ENCODE measurements at places on chromosomes 5 and 9. TPM values are rescaled to one million over a fixed set of nuclear protein-coding genes. Genes with fewer than 3 reads are reported as not detected.

GRCh38 chr9:111805830-111806241 lies 11.1 kb upstream of the SHOC1 start:
- no peak for DNase-seq

DNA sequence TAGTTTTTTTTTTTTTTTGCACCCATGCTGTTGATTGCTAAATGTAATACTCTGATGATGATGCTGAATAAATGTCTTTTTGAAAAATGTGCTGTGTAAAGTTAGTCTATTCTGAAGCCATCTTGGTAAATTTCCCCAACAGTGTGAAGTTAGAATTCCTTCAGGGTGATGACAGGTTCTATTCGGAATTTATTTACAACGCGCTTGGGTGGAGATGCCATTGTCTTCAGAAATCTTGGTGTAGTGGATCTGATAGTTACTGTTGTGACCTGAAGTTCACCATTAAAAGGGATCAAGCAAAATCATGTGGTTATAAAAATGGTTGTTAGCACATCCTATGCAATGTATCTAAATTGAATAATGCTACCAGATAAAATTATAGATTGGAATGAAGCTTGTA lies 36.3 kb upstream of the DMRT1 start:
- no peak for DNase-seq

DNA sequence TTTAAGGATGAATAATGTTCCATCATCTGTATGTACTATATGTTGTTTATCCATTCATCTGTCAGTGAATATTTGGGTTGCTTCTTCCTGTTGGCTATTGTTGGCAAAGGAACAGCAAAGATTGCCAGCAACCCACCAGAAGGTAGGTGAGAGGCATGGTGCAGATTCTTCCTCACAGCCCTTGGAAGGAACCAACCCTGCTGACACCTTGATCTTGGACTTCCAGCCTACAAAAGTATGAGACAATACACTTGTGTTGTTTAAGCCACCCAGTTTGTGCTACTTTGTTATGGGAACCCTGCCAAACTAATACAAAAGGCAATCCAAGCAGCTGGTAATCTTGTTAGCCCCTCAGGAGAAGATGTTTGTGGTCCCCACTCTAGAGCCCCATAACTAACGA lies 122.0 kb downstream of the CARTPT start:
- no peak for DNase-seq

- no peak for DNase-seq
These were observed 74.3 kb downstream of the LMX1B start for GRCh38 chr9:126687930-126688461.

DNA sequence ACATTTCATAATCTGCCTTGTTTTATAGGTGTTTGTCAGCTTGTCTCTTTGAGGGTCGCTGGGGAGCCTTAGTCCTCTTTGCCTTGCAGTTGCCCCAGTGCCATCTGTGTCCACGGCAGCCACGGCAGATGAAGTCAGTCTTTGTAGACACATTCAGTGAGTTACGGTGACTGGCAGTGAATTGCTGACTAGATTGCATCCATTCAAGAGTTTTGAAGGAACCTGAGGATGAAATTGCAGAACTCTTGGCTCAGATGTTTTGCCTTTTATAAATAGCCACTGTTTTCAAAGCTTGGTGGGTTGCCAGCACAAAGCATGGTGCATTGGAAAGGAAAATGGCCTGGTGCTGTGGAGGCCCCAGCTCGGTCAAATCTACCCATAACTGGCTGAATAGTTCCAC lies 125.6 kb downstream of the TRIO start:
- peak; percentile 43 for DNase-seq

Gene ENTPD8
- 0.21 TPM for total RNA-seq

DNA sequence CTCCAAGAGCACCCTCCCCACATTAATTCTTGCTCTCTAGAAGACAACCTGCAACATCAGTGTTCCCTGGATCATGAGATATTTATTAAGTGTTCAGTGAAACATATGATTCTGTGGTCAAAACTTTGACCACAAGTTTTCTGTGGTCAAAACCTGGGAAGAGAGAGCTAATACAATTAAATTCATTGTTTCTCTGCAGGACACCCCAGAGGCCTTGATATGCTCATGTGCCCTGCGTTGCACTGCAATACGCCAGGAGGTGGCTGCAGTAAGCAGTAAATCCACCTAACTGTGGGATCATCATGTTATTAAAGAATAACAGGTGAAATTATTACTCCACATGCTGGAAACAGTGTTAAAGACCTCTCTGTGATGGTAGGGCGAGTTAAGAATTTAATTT lies 109.3 kb upstream of the SPDL1 start:
- no peak for DNase-seq

- DNase-seq = no peak
These were observed 6.2 kb downstream of the TENT4A start for GRCh38 chr5:6719417-6719816.

DNA sequence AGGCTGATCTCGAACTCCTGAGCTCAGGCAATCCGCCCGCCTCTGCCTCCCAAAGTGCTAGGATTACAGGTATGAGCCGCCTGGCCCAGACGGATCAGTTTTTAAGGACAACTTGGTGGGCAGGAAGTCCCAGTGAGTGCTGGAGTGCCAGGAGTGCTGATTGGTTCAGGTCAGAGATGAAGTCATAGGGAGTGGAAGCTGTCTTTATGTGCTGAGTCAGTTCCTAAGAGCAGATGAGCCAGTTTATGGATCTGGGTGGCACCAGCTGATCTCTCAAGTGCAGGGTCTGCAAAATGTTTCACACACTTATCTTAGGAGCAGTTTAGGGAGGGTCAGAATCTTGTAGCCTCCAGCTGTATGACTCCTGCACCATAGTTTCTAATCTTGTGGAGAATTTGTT lies 292.1 kb upstream of the ELAVL2 start:
- DNase-seq = no peak

DNA sequence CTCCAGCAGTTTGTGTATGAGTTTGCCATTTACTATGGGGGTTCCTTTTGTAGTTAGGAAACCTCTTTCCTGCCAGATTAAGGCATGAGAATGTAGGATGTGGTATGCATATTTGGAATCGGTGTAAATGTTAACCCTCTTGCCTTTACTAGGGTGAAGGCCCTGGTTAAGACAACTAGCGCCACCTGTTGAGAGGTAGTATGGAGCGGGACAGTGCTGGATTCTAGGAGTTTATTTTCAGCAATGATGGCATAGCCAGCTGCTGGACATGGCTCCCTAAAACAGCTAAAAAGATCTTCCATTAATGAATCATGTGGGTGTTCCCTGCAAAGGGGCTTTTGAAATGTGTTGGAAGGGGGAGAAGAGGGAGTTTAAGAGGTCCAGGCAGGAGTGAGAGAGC lies 30.7 kb upstream of the GPX3 start:
- no peak for DNase-seq

GRCh38 chr9:89431930-89432725 lies 65.8 kb downstream of the SEMA4D start:
- no peak for DNase-seq

GRCh38 chr9:131119600-131119999 lies 5.8 kb upstream of the NUP214 start:
- no peak for DNase-seq

GRCh38 chr9:112049811-112050516 lies 125.1 kb downstream of the SUSD1 start:
- no peak for DNase-seq

Gene OR1Q1
- not detected for total RNA-seq

Gene ARHGAP26
- 33.8 TPM for total RNA-seq

GRCh38 chr5:174259696-174260420 lies 214.4 kb downstream of the NSG2 start:
- DNase-seq = no peak

Gene DIRAS2
- not detected for total RNA-seq

Gene FRMD3
- 1.8 TPM for total RNA-seq

DNA sequence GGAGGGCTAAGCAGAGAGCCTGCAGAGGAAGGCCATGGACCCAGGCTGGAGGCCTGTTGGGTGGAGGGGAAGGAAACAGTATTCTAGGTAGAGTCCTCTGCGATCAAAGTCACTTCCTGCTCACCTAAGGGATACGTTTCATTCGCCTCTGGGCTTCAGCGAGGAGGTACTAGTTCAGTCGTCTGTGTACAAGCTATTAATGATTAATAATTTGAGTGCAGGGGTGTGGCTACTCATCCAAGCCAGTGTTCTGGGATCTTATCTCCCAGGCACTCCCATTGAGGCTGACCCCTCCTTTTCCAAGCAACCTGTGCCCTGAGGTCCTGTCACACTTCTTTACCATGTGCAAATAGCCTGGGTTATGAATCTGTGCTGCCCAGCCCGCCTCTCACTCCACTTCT lies 25.2 kb downstream of the RALGPS1 start:
- no peak for DNase-seq

Gene SVEP1
- total RNA-seq = 47.9 TPM

Gene SLC36A2
- not detected for total RNA-seq

Gene NKD2
- 2.5 TPM for total RNA-seq

- no peak for DNase-seq
These were observed 19.2 kb downstream of the KCTD16 start for GRCh38 chr5:144189800-144190429.

GRCh38 chr5:44613936-44614335 lies 194.8 kb upstream of the MRPS30 start:
- DNase-seq = no peak

- DNase-seq = no peak
These were observed 21.0 kb downstream of the RALGPS1 start for GRCh38 chr9:126935630-126936029.

DNA sequence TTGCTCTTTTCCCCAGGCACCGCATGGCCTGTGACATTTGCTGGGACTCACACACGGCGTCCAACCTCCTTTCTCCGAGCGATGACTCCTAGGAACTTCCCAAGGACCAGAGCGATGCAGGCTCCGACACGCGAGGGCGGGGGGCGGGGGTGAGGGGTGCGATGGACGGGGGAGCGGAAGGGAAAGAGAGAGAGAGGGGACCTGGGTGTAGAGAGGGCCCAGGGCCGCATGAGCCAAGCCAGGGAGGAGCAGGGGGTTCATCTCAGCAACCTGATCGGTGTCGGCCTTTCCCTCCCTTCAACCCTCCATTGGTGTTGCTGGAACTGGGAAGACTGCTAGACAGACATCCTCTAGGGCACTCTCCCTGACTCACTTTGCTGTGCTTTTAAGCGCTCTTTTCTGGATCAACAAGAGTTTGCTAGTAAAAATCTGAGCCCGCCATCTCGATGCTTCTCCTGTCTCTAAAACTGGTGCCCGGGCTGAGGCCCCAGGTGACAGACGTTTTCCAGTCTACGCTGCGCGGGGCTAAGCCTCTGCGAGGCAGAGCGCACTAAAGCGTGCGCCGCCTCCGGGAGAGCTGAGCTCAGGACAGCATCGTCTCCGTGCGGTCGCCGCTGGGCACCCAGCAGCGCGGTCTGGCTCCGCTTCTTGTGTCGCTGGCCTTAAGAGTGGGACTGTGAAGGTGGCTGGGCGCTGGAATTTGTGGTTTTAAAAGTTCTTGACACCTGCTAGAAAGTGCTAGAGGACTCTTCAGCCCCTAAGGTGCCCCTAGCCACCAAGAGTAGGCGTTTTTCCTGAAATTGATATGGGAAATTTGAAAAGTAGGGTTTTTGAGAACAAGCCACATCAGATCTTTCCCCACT lies 1.0 kb upstream of the TSLP start:
- DNase-seq = no peak

Gene HSPB3
- not detected for total RNA-seq

DNA sequence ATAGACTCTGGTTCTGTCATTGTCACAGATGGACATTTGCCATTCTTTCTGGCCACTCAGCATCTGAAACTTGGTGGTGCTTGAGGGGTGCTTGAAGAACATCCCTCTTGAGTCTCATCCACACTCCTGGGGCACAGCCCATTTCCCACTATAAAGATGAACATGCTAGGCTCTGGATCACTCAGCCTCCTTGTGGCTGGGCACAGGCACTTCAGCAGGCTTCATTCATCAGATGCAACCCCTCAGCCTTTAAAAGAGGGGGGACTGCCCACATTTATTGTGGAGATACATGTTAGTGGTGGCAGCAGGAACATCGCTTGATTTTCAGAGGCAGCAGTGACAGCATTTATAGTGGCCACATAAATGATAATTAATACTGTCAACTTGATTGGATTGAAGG lies 124.7 kb upstream of the NIPBL start:
- no peak for DNase-seq

Gene ARHGEF28
- 22.5 TPM for total RNA-seq

DNA sequence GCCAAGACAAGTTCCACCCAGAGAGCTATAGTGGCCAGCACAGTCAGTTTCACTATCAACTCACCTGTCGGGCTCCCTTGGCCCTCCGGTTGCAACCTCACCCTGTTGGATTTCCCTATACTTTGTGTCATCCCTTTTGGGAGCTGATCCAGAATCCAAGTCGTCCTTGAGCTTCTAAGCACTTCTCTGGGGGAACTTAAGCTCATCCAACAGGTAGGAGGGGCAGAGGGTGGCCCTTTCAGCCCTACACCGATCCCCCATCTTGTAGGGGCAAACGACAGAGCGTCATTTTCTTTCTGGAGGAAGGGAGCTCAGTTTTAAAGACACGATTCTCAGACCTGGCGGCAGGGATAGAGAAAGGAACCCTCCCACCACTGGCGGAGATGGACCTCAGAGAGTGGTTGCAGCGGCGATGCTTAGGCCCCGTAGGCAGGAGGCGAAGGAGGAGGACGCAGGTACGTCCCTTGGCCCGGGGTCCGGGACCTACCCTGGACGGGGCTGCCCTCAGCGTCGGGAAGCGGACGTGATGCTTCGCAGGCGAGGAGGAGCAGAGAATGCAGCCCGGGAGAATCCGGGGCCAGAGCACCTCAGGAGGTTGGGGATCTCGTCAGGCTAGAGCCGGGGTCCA lies 519 bp downstream of the ZER1 start:
- no peak for DNase-seq

Gene CCL27
- not detected for total RNA-seq

GRCh38 chr5:172063463-172064235 lies 57.2 kb upstream of the FBXW11 start:
- no peak for DNase-seq

DNA sequence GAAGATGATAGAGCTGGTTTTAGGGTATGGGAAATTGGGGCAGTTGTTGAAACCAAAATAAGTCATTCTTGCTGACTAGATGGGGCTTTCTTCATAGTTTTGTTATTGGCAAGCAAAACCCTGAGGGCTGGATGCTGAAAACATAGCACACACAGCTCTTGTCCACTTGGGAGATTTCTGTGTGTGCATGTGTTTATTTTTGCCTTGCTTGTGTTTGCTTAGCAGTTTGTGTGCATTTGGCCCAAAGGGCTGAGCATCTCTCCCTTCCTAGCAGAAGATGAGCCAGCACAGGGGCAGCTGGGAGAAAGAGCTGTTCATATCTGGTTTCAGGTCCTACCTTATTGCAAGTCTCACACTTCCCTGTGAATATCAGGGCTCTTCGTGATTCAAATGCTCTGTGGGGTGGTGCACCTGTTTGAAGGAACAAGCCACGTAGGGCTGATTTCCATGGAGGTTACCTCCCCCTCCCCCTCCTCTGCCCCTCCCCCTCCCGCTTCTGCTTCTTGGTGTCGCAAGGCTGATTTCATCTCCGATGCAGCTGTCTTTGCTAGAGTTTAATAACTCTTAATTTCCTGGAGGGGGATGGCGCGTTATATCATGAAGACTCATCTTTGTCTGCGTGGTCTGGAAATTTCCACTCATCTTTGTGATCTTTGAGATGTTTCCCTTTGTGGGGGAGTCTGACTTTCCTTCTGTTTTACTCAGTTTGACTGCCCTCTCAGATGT lies 296.5 kb downstream of the ARHGAP26 start:
- DNase-seq = peak; percentile 33

All from uterus (tissue), 4 donors.